Activated CD4-positive, alpha-beta T cell treated with anti-CD3 and anti-CD28 coated beads for 36 hours (primary cell): ENCODE measurements at places on chromosomes 3 and 15. TPM values are rescaled to one million over a fixed set of nuclear protein-coding genes. Genes with fewer than 3 reads are reported as not detected.

The GOLGA6L2 gene
- not detected for total RNA-seq

The OXTR gene
- 0.70 TPM for total RNA-seq

The NDUFB5 gene
- 110 TPM for total RNA-seq

The ITIH1 gene
- not detected for total RNA-seq

The TTC14 gene
- 38.0 TPM for total RNA-seq
